ENCODE measurements at places on chromosomes 4 and X.
A peak's percentile ranks its signal among the peaks of the same experiment; 100 is the strongest.

DNA sequence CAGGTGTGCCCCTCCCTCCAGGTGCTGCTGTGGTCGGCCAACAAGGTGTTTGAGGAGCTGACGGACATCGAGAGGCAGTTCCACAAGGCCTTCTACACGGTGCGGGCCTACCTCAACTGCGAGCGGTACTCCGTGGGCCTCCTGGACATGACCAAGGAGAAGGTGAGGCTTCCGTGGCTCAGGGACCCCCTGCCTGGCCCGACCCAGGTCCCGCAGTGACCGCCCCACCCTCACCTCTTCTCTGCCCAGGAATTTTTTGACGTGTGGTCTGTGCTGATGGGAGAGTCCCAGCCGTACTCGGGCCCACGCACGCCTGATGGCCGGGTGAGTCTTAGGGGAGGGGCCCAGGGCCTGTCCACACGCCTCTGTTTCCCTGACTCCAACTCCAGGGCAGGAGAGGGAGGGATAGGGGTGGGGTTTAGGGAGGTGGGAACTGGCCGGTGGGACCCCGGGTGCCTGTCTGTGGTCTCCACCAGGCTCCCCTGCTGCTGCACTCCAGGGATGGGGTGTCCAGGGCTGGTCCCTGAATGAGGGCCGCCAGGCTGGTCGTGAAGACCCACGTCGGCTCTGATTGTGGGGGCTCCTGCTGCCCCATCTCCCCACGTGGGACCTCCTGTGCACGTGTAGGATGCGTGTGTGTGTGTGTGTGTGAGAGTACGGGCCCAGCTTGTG is 20.1 kb downstream of the ATP5ME start:
- no peak for DNase-seq

- no peak for DNase-seq
Observed at GRCh38 chr4:87108142-87108546, 112.3 kb downstream of the KLHL8 start.

- peak; percentile 36 for DNase-seq
Observed at GRCh38 chr4:100935090-100935489, 412.2 kb downstream of the PPP3CA start.

DNA sequence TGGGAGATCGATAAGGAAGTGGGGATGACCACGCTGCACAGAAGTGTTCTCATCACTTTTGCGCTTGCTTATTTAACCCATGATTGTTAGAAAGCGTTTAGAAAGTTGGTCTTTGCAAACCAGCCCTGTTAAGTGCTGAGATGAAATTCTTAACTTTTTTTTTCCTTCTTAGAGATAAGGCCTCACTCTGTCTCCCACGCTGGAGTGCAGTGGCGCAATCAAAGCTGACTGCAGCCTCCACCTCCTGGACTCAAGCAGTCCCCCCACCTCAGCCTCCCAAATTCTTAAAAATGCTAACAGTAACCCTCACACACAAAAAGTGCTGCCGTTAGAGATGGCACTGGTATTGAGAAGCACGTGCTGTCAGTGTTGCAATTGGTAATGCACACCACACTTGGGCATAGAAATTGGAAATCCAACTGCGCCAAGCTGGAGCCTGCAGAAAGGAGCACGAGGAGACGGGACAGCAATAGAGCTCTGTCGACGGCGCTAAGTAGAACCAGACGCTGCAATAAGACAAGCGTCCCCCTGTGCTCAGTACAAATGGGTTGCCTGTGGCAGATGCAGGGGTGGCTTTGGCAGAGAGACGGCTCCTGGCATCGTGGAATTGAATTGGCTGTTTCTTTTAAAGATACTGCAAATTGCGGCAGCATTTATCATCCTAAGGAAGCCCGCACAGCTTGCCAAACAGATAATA is 113.4 kb downstream of the TBL1X start:
- DNase-seq = no peak

- DNase-seq = no peak
Observed at GRCh38 chrX:20639115-20639514, 372.4 kb upstream of the RPS6KA3 start.

DNA sequence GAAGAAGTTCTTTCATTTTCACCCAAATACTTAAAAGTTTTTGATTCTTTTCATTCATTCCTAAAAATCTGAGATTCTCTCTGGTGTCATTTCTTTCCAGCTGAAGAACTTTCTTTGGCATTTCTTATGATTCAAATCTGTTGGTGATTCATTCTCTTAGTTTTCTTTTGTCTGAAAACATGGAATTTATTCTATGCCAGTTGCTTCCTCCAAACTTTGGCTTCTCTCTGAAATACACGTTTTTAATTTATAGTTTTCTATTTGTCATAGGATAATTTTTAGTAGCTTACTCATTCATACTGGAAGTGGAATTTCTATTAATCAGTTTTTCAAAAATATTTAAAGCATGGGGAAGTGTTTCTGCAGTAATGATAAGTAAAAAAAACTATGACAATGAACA is 1012.0 kb downstream of the RPA4 start:
- DNase-seq = no peak

DNA sequence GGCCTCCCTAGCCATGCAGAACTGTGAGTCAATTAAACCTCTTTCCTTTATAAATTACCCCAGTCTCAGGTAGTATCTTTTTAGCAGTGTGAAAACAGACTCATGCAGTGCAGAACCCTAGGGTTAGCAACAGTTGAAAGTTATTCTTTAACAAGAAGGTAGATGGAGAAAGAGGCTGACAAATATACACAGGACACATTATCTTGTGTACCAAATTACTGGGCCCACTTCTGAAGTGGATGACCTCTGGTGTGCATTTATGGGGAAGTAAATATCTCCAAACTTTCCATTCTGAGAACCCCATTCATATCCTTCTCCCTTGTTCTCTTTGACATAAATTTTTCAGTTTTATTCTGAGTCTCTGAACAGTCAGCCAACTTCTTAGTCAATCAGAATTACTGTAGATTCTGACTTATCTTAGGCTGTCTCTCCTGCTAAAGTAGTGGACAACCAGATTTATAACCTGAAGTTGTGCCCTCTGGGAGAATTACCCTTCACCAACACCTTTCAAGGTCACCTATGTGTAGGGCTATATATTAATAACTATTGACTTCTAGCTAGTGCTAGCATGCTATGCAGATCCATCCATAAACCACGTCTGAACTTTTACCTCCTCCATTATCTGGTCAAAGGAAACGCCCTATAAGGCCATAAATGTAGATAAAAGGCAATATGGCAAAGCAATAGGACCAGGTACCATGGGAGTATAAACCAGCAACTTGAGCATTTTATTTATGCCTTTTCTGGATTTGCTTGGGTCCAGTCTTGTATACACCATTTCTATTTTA is 72.5 kb upstream of the TAB3 start:
- DNase-seq = no peak

DNA sequence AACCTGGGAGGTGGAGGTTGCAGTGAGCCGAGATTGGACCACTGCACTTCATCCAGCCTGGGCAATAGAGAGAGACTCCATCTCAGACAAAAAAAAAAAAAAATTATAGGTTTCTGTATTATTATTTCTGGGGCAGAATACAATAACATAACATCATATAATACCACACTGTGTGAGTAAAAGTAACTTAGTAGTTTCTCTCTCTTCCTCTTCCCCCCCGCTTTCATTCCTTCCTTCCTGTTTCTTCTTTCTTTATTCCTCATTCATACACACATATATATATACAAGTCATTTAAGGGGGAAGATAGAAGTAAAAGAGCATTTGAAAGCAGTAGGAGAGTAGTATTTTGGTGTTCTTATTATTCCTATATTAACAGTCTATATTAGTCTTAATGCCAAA is 55.9 kb upstream of the FHDC1 start:
- no peak for DNase-seq

GRCh38 chr4:168639914-168640313 is 143.1 kb downstream of the PALLD start:
- DNase-seq = no peak

DNA sequence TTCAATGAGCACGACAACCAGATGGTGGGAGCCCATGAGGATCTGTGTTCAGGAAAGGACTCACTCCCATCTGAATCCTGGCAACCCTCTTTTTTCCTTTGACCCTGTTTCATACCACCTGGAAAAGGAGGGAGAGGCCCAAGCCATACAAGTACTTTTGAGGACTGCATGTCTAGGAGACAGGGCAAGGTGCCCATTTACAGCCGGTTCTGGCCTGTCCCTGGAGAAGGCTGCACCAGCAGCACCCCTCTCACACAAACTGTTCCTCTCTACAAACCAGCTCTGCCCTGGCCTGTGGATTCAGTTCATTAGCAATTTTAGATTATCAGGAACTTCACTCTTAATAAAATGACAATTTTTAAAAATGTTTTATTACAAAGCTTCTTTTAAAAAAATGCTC is 57.5 kb downstream of the HADH start:
- DNase-seq = no peak

DNA sequence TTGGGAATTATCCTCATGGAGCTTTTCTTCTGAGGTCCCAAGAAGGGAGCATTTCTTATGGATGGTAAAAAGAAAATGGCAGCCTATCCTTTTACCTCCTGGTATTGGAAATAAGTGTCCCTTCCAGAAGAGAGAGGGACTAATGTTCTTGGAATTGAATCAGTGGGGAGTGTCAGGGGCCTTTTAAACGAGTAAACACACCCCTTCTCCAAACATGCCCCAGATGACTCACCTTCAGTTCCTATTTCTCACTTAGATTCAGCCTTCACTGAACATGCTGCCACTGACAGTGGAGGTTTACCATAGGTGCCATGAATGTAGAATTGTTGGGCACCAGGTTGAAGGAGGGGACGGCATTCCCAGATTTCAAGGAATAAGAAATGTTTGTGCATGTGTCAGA is 19.0 kb downstream of the MAGEC2 start:
- DNase-seq = no peak

DNA sequence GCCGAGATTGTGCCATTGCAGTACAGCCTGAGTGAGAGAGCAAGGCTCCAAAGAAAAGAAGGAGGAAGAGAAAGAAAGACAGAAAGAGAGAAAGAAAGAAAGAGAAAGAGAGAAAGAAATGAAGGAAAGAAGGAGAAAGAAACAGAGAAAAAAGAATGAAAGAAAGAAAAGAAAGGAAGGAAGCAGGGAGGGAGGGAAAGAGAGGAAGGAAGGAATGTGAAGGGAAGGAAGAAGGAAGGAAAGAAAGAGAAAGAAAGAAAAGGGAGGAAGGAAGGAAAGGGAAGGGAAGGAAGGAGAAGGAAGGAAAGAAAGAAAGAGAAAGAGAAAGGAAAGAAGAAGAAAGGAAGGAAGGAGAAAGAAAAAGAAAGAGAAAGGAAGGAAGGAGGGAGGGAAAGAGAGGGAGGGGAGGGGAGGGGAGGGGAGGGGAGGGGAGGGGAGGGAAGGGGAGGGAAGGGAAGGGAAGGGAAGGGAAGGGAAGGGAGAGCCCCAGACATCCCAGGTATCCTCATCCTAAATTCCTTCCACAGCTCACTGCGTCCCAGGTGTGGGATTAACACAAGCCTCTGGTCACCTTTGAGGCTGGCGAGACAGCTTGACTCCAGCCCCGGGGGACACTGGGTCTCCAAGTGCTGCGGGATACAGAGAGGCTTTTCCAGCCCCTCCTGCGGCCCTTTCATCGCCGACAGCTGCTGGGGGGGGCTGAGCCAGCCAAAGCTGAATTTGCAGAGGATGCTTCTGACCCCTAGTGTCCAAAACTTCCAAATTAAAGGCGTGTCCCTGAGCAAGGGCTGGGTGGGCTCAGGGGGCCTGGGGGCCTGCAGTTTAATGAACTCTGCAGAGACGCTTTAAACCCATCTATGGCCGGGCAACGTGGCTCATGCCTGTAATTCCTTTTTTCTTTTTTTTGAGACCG is 24.2 kb upstream of the CSF2RA start:
- peak; percentile 78 for DNase-seq

- peak; percentile 53 for DNase-seq
Observed at GRCh38 chr4:111631215-111631999, 513.8 kb upstream of the FAM241A start.

- DNase-seq = no peak
Observed at GRCh38 chr4:176189891-176190795, 5.2 kb downstream of the SPATA4 start.

GRCh38 chr4:32042486-32043247 is 1322.5 kb downstream of the PCDH7 start:
- DNase-seq = no peak

GRCh38 chrX:48779399-48779798 is 7.0 kb upstream of the GATA1 start:
- DNase-seq = no peak

DNA sequence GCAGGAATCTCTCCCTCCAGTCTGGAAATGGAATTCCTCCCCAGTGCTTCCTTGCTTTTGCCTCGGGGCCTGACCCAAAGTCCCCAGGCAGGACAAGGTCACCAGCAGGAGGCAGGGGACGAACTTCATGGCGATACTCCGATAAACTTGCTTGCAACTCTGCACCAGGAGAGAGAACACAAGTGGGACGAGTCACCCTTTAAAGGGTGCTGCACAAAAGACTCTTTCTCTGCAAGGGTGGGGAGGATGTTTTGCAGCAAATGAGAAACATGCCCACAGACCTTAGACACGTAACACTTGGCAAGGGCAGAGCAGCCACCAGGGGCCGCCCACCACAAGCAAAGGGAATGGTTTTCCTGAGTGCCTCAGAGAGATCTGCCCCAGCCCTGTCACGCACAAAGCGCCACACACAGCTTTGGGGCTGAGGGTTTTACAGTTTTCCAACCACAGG is at the start of gene FGFBP2:
Gene FGFBP2, minus strand, starts transcription at position 175 of the 451 bp plus-strand sequence. Its CDS starts 46 bp downstream, at position 129.
- peak; percentile 88 for DNase-seq

GRCh38 chr4:1171311-1172227 is 814 bp downstream of the SPON2 start:
- DNase-seq = peak; percentile 70

GRCh38 chr4:124931050-124931449 is 218.5 kb upstream of the ANKRD50 start:
- no peak for DNase-seq

GRCh38 chr4:105548483-105548882 is 3.9 kb upstream of the ARHGEF38 start:
- no peak for DNase-seq

GRCh38 chr4:38131371-38132091 is 171.3 kb downstream of the PTTG2 start:
- DNase-seq = no peak

- DNase-seq = no peak
Observed at GRCh38 chr4:8427262-8427661, 13.3 kb downstream of the ACOX3 start.

GRCh38 chr4:8129136-8129535 is 29.5 kb downstream of the ABLIM2 start:
- DNase-seq = no peak

- peak; percentile 78 for DNase-seq
Observed at GRCh38 chr4:89657931-89658700, 178.8 kb downstream of the SNCA start.

- DNase-seq = peak; percentile 71
Observed at GRCh38 chr4:82652062-82652461, 90.3 kb upstream of the TMEM150C start.

- no peak for DNase-seq
Observed at GRCh38 chrX:28850955-28851354, 263.7 kb downstream of the IL1RAPL1 start.

- no peak for DNase-seq
Observed at GRCh38 chr4:119746951-119747350, 118.3 kb upstream of the PDE5A start.

DNA sequence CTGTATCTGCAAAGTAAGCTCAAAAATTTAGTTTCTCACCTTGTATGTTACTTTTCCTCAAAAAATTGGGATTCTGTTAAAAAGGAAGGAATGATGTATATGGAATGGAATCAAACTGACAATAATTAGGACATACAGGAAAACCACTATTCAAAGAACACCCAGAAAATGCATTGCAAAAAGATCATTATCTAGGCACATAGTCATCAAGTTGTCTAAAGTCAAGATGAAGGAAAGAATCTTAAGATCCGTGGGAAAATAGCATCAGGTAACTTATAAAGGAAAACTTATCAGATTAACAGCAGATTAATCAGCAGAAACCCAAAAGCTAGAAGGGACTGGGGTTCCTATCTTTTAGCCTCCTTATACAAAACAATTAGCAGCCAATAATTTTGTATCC is 23.1 kb upstream of the PLK4 start:
- no peak for DNase-seq
